ENCODE measurements at places on chromosomes 13 and 19.

GRCh38 chr13:110125613-110126272 is 181.2 kb downstream of the COL4A1 start:
- DNase-seq, result no peak

DNA sequence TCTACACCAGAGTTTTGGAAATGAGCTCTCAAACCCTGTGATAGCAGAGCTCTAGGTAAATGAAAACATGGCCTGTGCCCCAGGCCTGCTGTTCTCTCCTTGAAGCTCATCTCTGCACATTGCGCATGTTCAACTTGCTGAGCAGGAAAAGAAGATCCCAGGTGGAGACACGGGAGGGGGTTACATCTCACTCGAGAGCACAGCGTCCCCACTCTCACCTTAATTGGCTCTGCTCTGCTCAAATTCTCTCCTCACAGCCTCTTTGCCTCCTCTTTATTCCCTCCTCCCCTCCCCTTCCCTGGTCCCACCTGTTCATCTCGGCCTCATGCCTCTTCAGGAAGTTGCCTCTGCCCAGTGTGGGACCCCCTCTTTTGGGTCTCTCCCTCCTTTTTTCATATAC is 44.7 kb downstream of the RGCC start:
- no peak for DNase-seq

DNA sequence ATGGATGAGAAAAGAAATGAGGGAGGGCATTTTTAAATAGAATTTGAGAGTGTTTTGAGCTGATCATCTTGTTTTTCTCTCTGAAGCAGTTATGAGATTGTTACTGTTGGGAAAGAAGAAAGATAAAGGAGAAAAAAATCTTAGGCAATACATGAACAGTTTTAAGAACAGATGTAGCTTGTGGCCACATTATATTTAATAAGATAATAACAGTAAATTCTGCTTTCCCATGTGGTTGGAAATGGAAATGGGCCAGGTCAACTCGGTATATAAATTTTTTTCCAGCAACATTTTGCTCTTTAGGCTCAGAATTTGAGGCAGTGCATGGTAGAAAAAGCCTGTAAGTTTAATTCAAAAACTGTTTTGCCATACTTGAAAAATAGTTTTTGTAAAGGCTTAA is 118.7 kb downstream of the POSTN start:
- no peak for DNase-seq

DNA sequence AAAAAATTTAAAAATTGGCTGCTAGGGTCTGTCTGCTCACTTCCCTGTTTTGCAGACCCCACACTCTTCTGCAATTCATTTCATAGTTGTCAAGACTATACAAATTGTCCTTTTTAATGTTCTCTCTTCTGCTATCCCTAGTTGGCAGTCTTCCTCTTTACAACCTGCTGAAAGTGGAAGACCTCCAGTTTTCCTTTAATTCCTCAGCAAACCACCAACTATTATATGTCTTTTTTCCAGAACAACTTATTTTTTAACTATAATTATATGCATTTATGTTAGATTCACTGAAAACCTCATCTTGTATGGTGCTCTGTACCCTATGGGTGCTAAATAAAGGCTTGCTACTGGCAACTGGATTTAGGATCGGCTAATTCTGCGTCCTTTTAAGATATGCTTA is 1.1 kb upstream of the PHF11 start:
- no peak for DNase-seq

DNA sequence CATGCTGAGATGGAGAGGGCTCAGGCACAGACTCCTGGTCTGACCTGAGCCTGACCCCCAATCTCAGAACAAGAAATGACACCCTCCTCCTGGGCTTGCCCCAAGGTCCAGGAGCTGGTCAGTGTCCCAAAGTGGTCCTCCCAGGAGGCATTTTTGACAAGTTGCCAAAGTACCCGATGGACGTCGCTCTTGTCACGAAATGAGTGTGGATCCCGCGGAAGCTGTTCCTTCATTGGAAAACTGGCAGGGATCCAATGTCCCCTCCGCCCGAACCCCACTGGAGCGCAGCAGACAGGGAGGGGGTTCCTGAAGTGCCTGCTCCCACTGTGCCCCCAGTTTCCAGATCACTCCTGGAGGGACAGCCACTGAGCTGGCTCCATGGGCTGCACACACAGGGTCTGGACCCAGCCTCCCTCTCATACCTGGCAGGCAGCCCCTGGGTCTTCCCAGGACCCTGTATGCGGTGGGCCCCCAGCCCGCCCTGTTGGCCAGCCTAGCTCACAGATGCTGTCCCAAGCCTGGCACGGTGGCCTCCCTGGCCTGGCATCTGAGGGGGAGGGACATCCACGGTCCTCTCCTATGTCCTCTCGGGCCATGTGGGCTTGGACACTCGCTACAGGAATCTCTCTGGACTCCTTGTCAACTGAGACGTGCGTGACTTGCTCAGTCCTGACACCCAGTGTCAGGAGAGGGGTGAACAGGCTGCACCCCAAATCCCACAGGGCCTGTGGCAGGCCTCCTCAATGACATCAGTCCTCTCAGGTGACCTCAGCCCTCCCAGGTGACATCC is 12.8 kb upstream of the ZNF14 start:
- DNase-seq, result no peak

DNA sequence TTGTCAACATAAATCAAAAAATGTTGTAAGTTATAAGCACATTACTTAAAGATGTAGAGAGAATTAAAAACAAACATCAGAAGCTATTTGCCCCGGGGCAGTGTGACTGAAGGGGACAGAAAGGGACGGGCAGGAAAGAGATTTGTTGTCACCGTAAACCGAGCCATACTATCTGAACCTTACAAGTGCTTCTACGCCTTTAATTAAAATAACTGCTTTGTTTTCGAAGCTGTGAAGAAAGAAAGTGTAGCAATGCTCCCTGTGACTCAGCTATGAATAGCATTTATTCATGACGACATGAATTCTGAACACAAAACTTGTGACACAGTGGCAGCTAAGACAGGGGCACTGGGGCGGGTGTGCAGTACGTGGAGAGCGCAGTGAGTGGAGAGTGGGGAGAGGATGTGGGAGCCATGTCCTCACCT is 30.0 kb downstream of the ZNF787 start:
- DNase-seq, result no peak

DNA sequence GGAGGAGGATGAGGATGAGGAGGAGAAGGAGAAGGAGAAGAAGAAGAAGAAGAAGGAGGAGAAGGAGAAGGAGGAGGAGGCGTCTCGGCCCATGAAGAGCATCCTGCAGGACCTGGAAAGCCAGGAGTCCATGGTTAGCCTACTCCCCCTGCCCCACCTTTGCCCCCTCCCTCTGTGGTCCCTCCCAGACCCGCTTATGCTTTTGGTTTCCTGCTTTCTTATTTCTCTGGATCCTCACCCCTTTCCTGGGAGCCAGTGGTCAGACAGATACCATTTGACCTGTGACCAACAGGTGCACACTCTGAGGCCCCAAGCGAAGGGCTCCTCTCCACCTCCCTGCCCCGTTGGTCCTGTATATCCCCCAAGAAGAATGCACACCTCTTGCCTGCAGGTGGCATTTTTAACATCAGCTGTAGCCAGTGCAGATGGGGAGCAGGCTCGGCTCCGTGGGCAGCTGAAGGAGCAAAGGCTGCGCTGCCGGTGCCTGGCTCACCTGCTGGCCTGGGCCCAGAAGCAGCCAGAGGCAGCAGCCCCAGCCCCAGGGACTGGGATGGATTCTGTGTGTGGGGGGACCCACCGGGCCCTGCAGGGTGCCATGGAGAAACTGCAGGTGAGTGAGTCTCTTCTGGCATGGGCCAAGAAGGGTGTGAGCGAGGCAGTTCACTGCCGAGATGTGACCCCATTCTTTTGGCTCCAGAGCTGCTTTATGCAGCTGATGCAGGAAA is 32.1 kb upstream of the ZNF492 start:
- no peak for DNase-seq

DNA sequence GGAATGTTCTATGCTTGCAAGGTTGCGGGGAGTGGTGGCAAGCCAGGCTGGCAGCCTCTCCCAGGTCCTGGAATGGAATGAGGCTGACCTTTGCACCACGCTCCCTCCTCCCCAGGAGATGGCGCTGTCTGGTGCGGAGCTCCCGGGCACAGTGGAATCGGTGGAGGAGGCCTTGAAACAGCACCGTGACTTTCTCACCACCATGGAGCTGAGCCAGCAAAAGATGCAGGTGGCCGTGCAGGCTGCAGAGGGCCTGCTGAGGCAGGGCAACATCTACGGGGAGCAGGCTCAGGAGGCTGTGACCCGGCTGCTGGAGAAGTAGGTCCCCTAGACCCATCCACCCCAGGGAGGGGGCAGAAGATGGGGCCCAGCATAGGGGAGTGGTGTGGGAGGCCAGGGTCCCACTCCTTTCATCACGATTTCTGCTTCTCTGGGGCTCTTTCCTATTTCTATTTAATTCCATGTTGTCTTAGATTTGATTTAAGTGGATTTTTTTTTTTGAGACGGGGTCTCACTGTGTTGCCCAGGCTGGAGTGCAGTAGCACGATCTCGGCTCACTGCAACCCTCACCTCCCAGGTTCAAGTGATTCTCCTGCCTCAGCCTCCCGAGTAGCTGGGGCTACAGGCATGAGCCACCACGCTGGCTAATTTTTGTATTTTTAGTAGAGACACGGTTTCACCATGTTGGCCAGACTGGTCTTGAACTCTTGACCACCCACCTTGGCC is 53.2 kb upstream of the SHKBP1 start:
- DNase-seq, result no peak

Measured in mesothelial cell of epicardium (in vitro differentiated cells).